Left lung (tissue), 14 donors: ENCODE measurements at places on chromosomes 2 and 18. TPM values are rescaled to one million over a fixed set of nuclear protein-coding genes. Genes with fewer than 3 reads are reported as not detected.

SLC14A1 gene
- 1.7 TPM for polyA plus RNA-seq

ABCG8 gene
- polyA plus RNA-seq: 0.81 TPM

ADI1 gene
- polyA plus RNA-seq: 41.3 TPM

POTEJ gene
- polyA plus RNA-seq: not detected

CCBE1 gene
- polyA plus RNA-seq: 89.9 TPM

GRCh38 chr2:86027922-86028765 lies 77.5 kb downstream of the POLR1A start:
- no peaks in the 10 kb centered on the region for H3K4me1 ChIP-seq
- H3K27me3 ChIP-seq: no peaks in the 10 kb centered on the region
- no peaks in the 10 kb centered on the region for H3K36me3 ChIP-seq
- no peak overlapping the region for H3K27ac ChIP-seq

DNA sequence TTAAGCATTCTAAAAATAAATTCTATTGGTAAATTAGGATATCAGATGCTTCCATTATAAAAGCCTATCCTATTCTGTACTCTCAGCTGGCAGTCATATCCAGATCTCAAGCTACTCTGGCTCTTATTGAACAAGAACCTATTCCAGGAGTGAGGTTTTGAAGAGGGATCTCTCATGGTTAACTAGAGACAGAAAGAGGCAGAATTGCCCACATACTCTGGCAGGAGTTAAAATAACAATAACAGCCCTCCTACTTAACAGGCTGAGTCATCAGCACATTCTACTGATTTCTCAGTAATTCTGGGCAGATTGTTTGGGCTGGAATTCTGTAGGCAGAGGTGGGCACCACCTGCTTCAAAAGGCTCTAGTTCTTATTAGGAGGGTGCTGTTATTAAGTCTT lies 142.0 kb upstream of the UNC80 start:
- H3K27ac ChIP-seq: no peak overlapping the region
- H3K4me3 ChIP-seq: no peak overlapping the region
- H3K27me3 ChIP-seq: no peaks in the 10 kb centered on the region
- no peak for DNase-seq
- H3K36me3 ChIP-seq: no peaks in the 10 kb centered on the region

- no peaks in the 10 kb centered on the region for H3K36me3 ChIP-seq
- H3K27me3 ChIP-seq: no peaks in the 10 kb centered on the region
- no peak for DNase-seq
- H3K4me1 ChIP-seq: no peaks in the 10 kb centered on the region
Observed at GRCh38 chr2:143209570-143210445, 80.6 kb downstream of the ARHGAP15 start.

DNA sequence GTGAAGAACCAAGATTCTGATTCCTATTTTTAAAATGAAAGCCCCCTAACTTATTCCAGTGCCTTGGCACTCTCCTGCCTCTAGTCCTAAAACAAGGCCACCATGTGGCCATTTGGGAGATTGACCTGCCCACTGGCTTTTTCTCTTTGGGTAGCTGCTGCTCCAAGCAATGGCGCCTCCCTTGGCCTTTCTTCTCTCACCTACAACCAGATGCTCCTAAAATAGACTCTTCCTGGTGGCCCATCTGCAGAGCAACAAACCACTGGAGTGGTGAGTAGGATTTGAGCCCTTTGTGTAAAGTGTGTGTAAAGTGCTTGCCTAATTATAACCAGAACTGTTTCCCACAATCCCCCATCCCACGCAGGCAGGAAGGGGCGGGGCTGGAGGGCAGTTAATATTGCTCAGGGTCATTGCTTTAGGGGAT lies 114.2 kb downstream of the FHOD3 start:
- no peak overlapping the region for H3K27ac ChIP-seq
- H3K4me3 ChIP-seq: no peak overlapping the region
- H3K4me1 ChIP-seq: no peaks in the 10 kb centered on the region

DNA sequence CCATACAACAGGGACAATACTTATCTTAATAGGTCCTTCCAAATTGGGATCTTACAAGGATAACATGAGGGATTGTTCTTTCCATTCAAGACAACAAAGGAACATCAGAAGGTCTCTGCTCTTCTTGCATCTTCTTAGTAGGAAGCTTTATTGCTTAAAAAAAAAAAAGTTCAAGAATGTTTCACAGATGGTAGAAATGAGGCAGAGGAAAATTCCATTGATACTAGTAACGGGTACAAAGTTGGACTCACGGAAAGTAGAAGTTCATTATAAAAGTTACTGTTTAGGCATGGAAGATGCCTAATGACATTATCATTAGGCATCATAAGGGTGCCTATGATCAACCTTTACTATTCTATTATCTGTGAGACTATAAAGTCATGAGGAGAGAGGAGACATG lies 136.2 kb downstream of the LAMA3 start:
- H3K4me1 ChIP-seq: peaks cover 8% of the 10 kb centered on the region
- H3K36me3 ChIP-seq: no peaks in the 10 kb centered on the region
- H3K4me3 ChIP-seq: no peak overlapping the region
- DNase-seq: no peak
- H3K27ac ChIP-seq: peak overlapping the region; percentile 61

GRCh38 chr18:27017901-27018500 lies 152.5 kb upstream of the AQP4 start:
- no peak overlapping the region for H3K4me3 ChIP-seq
- H3K36me3 ChIP-seq: no peaks in the 10 kb centered on the region
- no peaks in the 10 kb centered on the region for H3K4me1 ChIP-seq
- H3K27me3 ChIP-seq: no peaks in the 10 kb centered on the region
- H3K27ac ChIP-seq: no peak overlapping the region

- H3K27ac ChIP-seq: no peak overlapping the region
- H3K4me3 ChIP-seq: no peak overlapping the region
- H3K27me3 ChIP-seq: no peaks in the 10 kb centered on the region
- no peaks in the 10 kb centered on the region for H3K4me1 ChIP-seq
- peaks cover 58% of the 10 kb centered on the region for H3K36me3 ChIP-seq
Observed at GRCh38 chr2:113978524-113979190, 88.8 kb downstream of the ACTR3 start.

- H3K4me1 ChIP-seq: no peaks in the 10 kb centered on the region
- no peaks in the 10 kb centered on the region for H3K36me3 ChIP-seq
- H3K4me3 ChIP-seq: no peak overlapping the region
- no peak for DNase-seq
Observed at GRCh38 chr2:83342860-83343329, 1116.2 kb downstream of the SUCLG1 start.

- H3K4me1 ChIP-seq: peaks cover 14% of the 10 kb centered on the region
- H3K4me3 ChIP-seq: no peak overlapping the region
- peaks cover 44% of the 10 kb centered on the region for H3K27me3 ChIP-seq
- no peak overlapping the region for H3K27ac ChIP-seq
- H3K36me3 ChIP-seq: no peaks in the 10 kb centered on the region
- no peak for DNase-seq
Observed at GRCh38 chr2:216372761-216373291, 543 bp upstream of the MARCHF4 start.

DNA sequence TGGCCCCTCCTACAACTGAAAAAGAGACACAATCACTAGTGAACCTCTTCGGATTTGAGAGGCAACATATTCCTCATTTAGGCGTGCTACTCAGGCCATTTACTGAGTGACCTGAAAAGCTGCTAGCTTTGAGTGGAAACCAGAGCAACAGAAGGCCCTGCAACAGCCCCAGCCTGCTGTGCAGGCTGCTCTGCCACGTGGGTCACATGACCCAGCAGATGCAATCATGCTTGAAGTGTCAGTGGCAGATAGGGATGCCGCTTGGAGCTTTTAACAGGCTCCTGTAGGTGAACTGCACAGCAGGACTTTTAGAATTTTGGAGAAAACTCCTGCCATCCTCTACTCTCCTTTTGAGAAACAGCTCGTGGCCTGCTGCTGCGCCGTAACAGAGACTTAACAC lies 578.6 kb upstream of the RAB6C start:
- H3K4me3 ChIP-seq: no peak overlapping the region
- no peaks in the 10 kb centered on the region for H3K36me3 ChIP-seq
- no peak for DNase-seq
- no peaks in the 10 kb centered on the region for H3K27me3 ChIP-seq
- no peaks in the 10 kb centered on the region for H3K4me1 ChIP-seq
